ENCODE measurements at places on chromosomes 3 and 15.

DNA sequence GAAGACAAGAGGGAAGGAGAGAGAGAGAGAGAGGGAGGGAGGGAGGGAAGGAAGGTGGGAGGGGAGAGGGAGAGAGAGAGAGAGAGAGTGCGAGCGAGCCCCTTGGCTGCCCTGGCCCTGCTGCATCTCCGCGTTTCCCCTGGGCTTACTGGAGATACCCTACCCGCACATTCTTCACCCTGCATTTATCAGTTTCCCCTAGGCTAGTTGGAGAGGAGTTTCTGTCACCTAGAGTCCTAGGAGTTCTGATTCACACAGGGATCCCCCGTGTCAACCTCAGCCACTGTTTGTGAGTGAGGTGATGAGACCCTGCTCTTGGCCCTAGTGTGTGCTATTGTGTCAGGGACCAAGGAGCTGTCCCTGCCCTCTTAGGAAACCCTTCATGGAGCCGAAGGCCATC is 18.7 kb downstream of the BHLHE40 start:
- no peak for DNase-seq

- DNase-seq: no peak
Observed at GRCh38 chr3:144097163-144097562, 125.5 kb downstream of the DIPK2A start.

DNA sequence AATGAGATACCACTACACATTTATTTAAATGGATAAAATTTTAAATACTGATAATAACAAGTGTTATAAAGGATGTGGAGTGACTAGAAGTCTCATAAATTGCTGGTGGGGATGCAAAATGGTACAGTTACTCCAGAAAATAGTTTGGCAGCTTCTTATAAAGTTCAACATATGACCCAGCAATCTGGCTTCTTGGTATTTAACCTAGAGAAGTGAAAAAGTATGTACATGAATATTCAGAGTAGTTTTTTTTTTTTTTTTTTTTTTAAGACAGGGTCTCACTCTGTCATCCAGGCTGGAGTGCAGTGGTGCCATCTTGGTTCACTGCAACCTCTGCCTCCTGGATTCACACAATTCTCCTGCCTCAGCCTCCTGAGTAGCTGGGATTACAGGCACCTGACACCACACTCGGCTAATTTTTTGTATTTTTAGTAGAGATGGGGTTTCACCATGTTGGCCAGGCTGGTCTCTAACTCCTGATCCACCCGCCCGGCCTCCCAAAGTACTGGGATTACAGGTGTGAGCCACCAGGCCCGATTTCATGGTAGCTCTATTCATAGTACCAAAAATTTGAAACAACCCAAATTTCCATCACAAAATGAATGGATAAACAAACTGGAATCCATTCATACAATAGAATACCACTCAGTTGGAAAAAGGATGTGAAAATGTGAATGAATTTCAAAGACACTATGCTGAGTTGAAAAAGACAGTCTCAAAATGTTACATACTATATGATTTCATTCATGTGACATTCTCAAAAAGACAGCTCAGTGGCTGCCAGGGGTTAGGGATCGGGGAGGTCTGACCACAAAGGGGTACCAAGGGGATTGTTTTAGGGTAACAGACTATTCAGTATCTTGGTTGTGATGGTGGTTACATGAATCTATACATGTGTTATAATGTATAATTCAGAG is 14.4 kb downstream of the RRP9 start:
- DNase-seq: no peak

GRCh38 chr15:33852570-33852969 is 115.7 kb upstream of the CHRM5 start:
- no peak for DNase-seq

DNA sequence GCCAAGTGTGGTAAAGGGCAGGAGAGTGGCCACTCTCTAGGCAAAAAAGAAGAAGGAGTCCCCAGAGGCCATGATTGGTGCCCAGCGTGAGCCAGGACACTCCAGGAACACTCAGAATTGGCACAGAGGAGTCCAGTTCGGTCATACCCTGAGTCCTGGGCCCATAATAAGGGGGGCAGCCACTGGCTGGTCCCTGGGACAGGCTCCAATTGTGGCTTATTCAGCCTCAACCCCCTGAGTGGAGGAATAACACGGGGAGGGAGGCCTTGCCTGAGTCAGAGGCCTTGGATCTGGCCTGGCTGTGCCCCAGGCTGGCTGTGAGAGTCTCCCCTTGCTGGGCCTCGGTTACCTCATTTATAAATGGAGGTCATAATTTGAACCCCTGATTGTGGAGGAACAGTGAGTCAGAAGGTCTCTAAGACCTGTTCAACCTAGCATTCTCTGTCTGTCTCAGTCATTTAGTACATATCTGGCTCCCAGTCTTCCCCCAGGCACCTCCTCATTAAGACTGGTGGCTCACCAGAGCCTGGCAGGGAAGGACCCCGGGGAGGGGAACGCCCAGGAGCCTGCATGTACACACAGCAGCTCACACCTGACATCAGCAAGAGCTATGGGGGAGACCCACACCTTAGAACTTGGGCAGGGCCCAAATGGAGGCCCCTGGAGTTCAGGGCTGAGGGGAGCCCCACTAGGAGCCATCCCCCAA is 95.9 kb upstream of the ATP2B2 start:
- DNase-seq: no peak

DNA sequence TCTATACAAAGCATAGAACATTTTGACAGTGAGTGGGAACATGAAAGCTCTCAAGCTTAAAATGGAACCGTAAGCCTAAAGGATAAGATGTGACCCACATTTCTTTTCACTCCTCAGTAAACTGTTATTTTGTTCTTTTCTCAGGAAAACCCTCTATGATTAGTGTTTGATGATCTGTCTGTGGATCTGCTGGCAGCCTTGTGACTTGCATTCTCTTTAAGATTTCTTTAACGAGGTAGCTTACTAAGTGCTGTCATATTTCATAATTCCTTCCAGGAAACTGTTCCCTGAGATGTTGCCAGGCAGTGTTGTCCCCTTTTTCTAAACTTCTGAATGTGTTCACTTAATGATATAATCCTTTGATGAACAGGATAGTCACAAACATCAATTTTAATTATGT is 167.6 kb downstream of the PYDC2 start:
- DNase-seq: no peak

- no peak for DNase-seq
Observed at GRCh38 chr3:13972679-13973379, 93.0 kb upstream of the WNT7A start.

GRCh38 chr15:41881920-41882688 is 11.7 kb downstream of the SPTBN5 start:
- DNase-seq: no peak

GRCh38 chr15:66566963-66567531 is 1.2 kb upstream of the LCTL start:
- DNase-seq: no peak

DNA sequence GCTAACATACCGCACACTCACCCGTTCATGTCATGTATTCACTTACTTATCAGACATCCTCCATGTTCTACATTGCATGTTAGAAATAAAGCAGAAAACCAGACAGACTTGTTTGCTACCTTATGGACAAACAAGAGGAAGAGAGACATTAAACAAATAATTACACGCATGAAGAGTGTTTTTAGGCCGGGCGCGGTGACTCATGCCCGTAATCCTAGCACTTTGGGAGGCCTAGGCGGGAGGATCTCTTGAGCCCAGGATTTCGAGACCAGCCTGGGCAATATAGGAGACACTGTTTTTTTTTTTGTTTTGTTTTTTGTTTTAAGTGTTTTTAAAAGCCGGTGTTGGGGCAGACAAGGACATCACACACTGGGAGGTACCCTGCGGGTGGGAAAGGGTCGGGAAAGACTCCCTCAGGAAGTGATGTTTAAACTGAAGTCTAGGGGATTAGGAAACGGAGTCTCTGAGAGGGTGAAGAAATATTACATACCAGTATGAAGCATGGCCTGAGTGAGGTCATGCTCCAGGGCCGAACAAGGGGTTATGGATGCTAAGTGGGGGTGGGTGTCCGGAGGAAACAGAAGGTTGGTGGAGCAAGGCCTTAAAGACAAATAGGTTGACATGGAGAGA is 2.1 kb upstream of the USP3 start:
- no peak for DNase-seq

- no peak for DNase-seq
Observed at GRCh38 chr3:148962513-148962912, 28.8 kb upstream of the GYG1 start.

DNA sequence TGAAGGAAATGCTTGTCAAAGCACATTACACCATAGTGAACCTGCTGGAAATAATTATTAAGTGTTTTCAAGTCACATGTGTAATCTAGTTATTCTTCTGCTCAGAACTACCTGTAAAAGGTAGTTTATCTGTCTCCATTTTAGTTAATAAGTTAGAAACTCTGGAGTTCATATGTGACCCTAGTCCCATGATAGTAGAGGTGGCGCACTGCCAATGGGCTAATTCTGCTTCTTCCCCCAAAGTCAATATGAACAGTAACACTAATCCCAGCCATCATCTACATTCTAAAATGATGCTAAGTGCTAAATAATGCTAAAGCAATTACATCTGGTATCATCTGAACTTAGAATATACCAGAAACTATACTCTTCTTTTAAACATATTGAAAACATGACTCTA is 361.0 kb upstream of the NECTIN3 start:
- no peak for DNase-seq

DNA sequence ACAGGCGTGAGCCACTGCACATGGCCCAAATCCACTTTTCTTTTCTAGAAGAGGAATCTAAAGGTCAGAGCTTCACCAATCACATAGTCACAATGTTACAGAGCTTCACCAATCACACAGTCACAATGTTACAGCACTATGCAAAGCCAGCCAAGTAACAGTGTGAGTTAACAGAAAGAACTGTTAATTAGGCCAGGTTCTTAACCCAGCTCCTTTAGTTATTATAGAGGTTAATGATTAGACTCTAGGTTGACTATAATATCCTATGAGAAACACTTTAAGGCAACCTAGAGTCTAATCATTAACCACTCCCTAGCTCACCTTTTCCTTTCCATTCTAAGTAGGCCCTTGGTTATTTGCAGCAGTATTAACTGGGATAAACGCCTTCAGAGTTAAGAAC is 54.0 kb downstream of the TASOR start:
- DNase-seq: no peak

GRCh38 chr15:77027697-77028450 is 32.9 kb downstream of the PSTPIP1 start:
- no peak for DNase-seq

DNA sequence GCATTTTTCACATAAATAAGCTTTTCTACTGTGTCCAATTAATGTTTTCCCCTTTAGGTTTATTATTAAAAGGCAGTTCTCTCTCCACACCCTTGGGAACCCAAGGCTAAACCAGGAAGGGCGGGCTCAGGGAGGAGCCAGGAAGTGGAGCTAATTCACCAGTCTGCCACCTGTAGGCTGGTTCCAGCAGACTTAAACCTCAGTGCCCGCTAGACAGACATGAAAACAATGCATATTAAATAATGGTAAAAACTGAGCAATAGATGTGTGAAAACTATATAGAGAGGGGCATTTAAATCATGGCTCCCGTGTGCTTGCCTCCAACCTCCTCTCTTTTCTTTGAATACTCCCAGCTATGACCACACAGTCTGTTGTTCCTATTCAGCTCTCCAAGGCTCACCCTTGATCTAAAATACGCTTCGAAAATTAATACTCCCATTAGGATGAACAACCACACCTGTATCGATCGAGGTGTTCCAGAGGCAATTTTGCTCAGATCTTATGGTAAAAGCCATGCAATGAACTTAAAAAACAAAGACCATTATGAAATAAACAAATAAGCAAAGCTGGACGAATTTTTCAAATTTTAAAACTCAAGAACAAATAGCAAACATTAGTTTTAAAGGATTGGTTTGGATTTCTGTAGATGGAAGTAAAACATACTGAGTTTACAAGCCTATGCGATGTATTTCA is 253.3 kb downstream of the TJP1 start:
- no peak for DNase-seq

DNA sequence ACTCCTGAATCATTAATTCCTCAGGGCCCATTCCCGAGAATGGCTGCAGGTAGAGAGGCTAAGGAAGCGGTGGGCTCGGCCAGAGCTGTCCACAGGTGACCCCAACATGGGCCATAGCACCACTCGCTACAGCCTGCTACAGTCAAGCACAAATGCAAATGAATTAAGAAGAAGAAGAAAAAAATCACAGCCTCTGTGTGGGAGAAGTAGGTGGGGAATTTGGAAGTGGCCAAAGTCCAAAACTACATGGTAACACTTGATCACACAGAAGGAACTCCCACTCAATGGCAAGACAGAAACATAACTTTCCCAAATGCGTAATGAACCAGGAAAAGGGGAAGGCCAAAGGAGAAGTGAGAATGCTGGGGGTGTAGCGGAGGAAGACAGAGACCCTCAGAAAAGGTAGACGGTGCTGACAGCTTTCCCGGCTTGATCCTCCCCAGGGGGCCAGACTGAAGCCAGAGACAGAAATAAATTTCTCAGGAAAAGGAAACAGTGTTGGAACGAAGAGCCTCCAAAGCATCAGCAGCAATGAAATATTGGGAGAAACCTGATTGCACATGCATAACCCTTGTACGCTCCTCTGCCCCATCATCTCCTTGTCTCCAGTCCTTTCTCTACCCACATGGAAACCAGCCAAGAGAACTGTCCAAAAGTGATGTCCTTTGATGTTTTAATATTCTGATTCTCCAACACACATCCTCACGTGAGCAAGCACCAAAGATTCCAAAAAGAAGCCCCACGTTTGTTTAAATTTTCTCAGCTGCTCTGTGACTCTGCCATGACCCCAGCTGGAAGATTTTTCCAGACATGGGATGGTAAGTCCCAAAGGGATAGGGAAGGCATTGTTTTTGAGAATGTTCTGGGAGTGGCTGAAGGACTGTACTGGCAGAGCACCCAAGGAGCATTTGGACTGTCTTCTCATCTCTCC is 107.6 kb downstream of the OXNAD1 start:
- DNase-seq: no peak

GRCh38 chr15:80789296-80789695 is 10.1 kb downstream of the CEMIP start:
- no peak for DNase-seq

- no peak for DNase-seq
Observed at GRCh38 chr15:27490867-27491595, 520.0 kb downstream of the GABRG3 start.

- DNase-seq: no peak
Observed at GRCh38 chr15:70578196-70578595, 185.2 kb downstream of the UACA start.

DNA sequence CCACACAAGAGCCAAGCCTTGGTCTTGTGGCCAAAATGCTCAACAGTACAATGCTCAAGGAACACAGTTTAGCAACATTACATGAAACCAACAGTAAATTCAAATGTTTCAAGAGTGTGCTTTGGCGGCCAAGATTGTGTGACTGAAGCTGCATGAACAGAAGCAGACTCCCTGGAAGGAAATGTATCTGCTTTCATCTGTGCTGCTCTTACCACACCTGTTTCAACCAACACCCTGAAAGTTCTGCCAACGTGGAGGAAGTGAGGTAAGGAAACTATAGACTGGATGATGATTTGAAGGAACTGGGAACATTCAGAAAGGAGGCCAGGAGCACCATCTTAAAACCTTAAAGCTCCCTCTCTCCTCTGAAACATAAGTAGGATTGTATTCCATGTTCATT is 55.7 kb downstream of the MB21D2 start:
- DNase-seq: no peak

DNA sequence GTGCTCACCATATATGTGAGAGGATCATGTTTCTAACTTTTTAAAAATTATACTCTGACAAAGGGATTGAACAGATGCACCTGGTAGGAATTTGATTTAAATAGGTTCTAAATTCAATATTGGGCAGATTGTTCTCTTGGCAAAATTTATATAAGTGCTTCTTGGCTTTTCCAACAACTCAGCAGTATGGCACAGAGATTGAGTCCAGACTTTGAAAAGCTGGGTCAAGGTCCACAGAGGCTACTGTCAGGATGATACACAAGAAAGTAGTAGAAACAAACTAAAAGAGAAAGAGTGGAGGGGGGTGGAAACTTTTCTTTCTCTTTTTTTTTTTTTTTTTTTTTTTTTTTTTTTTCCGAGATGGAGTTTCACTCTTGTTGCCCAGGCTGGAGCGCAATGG is 203.2 kb upstream of the ADAMTS9 start:
- DNase-seq: no peak
